CD4-positive, alpha-beta T cell (primary cell): ENCODE measurements at places on chromosomes 7 and 10.

GRCh38 chr10:34959321-34959720 lies 130.8 kb downstream of the CUL2 start:
- DNase-seq: no peak

DNA sequence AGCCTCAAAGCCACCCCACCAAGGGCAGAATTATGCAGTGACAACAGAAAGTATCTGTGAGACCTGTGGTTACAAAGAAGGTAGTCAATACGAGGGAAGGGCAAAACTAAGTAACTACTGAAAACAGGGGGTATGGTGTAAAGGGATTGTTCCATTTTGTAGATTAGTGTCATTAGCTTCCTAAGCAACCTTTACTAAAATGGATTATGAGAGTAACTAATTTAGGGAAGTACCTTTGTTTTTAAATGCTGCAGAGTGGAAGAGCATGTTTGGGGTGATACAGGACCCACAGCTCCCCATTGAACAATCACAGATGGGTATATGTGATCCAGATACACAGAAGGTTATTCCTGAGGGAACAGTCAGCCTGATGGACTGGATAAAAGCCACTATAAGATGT lies 51.3 kb upstream of the TAC1 start:
- DNase-seq: no peak

DNA sequence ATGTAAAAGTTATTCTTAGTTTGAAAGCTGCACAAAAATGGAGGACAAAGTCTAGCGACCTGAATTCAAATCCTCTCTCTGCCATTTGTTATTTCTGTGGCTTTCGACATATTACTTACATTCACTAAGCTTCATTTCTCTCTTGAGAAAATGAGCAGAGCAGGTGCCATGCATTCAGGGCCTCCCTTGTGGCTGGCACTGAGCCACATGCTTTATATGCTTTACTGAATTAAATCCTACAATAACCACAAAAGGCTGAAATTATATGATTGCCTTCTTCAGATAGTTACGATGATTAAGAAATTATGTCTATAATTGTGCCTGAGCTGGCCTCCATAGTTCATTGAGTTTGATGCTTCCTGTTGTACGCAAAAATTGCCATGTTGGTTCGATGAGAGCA lies 98.7 kb downstream of the NPSR1 start:
- no peak for DNase-seq

DNA sequence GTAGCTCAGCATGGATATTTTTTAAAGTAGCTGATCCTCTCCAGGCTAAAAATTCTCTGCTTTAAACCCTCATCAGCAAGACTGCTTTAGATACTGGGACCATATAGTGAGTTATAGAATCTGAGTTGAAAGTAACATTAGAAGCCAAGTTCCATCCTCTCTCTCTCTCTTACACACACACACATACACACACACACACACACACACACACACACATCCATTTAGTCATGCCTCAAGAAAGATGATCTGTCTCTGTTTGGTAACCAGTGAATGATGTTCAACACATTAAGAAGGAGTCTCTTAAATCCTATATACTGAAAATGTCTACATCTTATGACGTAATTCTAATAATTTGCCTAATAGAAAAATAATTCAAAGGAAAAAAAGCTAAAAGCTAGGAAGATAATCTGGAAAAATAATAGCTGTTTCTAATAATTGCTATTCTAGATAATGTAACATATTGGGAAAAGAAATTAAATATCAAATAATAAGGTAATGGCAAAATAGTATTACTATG lies 16.9 kb upstream of the ATP6V0A4 start:
- DNase-seq: no peak

DNA sequence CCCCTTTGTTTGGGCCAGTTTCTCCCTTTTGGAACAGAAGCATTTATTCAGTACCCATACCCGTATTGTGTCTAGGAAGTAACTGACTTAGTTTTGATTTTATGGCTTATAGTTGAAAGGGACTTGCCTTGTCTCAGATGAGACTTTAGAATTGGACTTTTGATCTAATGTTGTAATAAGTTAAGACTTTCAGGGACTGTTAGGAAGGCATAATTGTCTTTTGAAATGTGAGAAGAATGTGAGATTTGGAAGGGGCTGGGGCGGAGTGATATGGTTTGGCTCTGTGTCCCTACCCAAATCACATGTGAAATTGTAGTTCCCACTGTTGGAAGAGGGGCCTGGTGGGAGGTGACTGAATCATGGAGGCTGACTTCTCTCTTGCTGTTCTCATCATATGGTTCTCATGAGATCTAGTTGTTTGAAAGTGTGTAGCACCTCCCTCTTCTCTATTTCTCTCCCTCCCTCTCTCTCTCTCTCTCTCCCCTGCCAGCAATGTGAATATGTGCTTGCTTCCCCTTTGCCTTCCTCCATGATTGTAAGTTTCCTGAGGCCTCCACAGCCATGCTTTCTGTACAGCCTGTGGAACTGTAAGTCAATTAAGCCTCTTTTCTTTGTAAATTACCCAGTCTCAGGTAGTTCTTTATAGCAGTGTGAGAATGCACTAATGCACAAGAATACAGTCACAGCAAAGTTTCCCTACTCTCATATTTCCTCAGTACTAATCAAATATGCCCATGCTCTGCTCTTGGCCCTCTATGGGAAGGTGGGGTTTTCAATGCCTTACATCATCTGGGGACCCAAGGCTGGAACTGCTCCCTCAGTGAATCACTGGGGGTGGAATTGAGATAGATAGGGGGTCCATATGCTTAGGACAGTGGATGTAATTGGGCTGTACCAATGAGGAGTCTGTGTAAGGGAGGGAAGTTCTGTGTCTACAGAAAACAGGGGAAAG lies 17.2 kb upstream of the AKR1C1 start:
- no peak for DNase-seq

DNA sequence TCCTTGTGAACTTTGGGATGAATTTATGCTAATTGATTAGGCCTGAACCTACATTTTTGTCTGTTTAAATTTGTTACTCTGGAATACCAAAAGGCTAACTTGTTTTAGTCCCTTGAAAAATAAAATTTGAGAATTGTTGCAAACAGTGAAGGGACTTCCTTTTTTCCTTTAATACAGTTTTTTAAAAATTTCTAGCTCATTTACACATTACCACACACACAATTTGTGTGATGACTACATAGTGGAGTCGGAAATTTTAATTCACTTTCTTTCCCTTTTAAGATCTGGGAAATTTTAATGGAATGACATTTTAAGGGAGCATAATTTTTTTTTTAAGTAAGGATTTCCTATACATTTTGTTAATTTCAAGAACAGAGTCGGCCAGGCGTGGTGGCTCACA lies 8.6 kb upstream of the TMEM236 start:
- DNase-seq: no peak

GRCh38 chr7:87216701-87217508 lies 2.6 kb downstream of the TMEM243 start:
- DNase-seq: peak; percentile 26
